ENCODE measurements at places on chromosomes 1 and 21.

- DNase-seq: peak; percentile 64
Observed at GRCh38 chr1:58768971-58769808, 14.7 kb downstream of the JUN start.

- no peak for DNase-seq
Observed at GRCh38 chr21:46063734-46064680, 33.9 kb upstream of the COL6A2 start.

GRCh38 chr1:87151500-87152421 is 176.9 kb upstream of the LMO4 start:
- DNase-seq: peak; percentile 65

- DNase-seq: no peak
Observed at GRCh38 chr1:52725903-52726264, 369 bp upstream of the ZYG11B start.

GRCh38 chr1:1433804-1434130 is 1.7 kb upstream of the VWA1 start:
- DNase-seq: peak; percentile 62

- DNase-seq: peak; percentile 29
Observed at GRCh38 chr21:15009837-15010363, 54.9 kb downstream of the NRIP1 start.

DNA sequence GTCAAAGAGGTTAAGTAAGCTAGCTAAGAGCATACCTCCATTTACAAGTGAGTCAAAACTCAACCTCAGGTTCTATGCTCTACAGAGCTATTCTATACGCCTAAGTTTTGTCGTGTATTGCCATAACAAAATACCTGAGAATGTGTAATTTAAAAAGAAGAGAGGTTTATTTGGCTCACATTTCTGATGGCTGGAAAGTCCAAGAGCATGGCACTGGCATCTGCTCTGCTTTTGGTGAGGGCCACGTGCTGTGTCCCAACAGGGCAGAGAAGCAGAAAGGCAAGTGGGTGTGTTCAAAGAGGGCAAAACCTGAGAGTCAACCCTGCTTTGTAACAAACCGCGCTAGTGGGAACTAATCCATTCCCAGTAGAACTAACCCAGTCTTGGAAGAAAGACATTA is 60.9 kb upstream of the POU2F1 start:
- no peak for DNase-seq

Measured in AG08396 (cell line).